ENCODE measurements at places on chromosomes 16 and 17. TPM values are rescaled to one million over a fixed set of nuclear protein-coding genes. Genes with fewer than 3 reads are reported as not detected.

DNA sequence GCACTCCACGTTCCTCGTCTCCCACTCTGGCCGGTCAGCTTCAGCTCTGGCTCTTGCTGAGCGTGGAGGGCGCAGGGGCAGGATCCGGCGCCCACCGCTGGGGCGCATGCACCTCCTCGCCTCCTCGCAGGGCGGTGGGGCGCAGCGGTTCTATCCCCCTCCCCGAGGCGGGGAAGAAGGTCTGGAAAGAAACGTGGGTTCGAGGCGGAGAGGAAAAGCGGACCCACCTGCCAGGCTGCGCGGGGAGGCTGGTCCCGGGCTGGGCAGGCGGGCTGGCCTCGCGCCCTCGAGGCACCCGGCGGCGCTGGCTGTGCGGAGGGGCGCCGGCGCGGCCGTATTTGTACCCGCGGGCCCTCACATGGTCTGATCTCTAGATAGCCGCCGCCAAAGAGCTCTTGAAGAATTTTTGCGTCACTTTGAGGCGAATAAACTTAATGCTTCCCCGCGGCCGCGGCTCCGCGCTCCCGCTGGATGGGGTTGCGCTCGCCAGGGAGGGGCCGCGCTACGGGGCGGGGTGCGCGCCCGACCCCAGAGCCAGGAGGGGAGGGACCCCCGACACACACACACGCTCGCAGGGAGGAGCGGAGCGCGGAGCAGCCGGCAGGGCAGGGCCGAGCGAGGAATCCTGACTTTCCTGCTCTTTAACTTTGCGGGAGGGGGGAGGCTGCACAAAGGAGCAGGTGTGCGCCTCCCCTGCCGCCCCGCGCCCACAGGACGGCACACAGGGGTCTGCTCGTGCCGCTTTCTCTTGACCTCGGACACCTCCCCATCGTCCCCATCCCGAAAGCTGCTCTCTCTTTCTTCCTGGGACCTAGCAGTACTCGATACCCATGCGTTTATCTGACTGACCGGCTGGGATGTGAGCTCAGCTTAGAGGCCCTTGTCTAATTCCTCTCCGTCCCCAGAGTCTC, at the start of gene SLC6A4:
SLC6A4 (minus strand) TSS at position 312 of the 911 bp plus-strand sequence. CDS start 13,739 bp downstream, outside the sequence.
- H3K27ac ChIP-seq: no peak within 1 kb of the TSS
- H3K36me3 ChIP-seq: no peaks in the 10 kb centered on the region
- H3K4me1 ChIP-seq: peaks cover 33% of the 10 kb centered on the region
- peak within 1 kb of the TSS; percentile 50 for H3K4me3 ChIP-seq
- no peak for DNase-seq

- H3K4me3 ChIP-seq: no peak overlapping the region
- no peaks in the 10 kb centered on the region for H3K4me1 ChIP-seq
- H3K27ac ChIP-seq: no peak overlapping the region
- no peak for DNase-seq
Measured at GRCh38 chr17:78568494-78569115, 8.6 kb downstream of the DNAH17 start.

DNA sequence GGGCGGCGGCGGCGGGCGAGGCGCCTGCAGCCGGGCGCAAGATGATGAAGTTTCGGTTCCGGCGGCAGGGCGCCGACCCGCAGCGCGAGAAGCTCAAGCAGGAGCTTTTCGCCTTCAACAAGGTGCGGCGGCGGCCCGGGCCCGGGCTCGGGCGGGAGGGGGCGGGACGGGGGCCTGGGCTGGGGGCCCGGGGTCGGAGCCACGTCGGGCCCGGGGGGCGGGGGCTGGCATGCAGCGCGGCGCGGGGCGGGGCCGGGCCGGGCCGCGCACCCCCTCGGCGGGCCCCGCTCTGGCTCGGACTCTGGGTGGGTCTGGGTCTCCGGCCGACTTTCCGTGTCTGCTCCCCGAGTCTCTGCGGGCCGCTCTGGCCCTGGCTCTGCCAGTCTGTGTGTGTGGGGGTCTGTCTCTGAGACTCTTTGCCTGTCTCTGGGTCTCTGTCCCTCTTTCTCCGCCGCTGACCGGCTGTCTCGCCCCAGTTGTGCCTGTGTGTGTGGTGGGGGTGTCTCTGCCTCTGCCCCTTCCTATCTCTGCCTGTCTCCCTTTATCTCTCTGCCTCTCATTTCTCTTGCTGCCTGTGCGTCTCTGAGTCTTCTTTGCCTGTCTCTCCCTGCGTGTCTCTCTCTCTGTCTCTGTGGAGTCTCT, 328 bp downstream of the LLGL1 start:
- H3K4me3 ChIP-seq: peak overlapping the region; percentile 74
- H3K27me3 ChIP-seq: no peaks in the 10 kb centered on the region
- peak overlapping the region; percentile 48 for H3K27ac ChIP-seq
- DNase-seq: peak; percentile 35

- H3K27ac ChIP-seq: no peak overlapping the region
- no peaks in the 10 kb centered on the region for H3K36me3 ChIP-seq
- H3K27me3 ChIP-seq: no peaks in the 10 kb centered on the region
- H3K4me1 ChIP-seq: no peaks in the 10 kb centered on the region
- no peak for DNase-seq
Measured at GRCh38 chr16:85486256-85486915, 126.7 kb upstream of the GSE1 start.

DNA sequence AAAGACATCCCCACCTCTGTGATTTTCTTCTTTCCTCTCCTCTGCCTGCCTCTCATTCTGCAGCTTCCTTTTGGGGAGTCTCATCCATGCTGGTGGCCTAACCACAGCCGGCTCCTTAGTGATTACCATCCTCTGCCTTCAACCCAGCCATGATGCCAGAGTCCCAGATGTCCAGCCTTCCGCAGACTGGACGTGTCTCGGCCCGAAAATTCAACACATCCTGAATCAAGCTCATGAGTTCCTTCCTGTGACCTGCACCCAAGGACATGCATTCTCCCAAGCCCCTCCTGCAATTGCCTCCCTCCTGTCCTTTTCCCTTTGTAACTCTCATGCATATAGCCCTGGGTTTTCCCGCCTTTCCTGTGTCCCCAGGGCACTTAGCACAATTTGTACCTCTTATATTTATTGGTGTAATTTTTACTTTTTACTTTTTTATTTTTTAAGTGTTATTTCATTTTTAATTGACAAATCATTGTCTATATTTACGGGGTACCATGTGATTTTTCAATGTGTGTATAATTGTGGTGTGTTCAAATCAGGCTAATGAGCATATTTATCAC, 1.2 kb upstream of the SLC13A5 start:
- no peak overlapping the region for H3K27ac ChIP-seq
- peaks cover 14% of the 10 kb centered on the region for H3K4me1 ChIP-seq
- H3K27me3 ChIP-seq: peaks cover 60% of the 10 kb centered on the region
- H3K36me3 ChIP-seq: no peaks in the 10 kb centered on the region

DNA sequence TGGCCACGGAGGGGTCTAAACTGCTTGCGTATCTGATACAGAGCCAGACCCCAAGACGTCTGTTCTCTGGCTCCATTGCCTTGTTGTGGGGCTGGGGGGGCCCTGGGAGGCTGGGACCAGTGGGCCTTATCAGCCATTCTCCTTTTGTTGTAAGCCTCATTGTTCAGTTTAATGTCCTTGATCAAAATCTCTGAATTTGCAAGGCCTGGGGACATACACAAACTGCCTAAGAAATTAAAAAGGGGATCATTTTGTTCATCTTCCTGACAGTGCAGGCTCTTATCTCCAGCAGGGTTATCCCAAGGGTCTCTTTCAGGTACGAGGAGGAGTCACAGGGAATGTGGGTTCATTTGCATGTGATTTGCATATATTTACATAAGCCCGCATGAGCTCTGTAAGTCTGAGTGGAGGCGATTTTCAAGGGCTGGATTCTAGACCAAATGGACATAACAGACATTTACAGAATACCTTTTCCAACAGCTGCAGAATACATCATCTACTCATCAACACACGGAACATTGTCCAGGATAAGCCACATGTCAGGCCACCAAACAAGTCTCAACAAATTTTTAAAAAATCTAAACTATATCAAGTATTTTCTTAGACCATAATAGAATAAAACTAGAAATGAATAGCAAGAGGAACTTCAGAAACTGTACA, 269.8 kb downstream of the RBFOX1 start:
- H3K4me1 ChIP-seq: no peaks in the 10 kb centered on the region
- no peaks in the 10 kb centered on the region for H3K27me3 ChIP-seq
- H3K27ac ChIP-seq: peak overlapping the region; percentile 59
- DNase-seq: no peak
- no peak overlapping the region for H3K4me3 ChIP-seq

- no peak overlapping the region for H3K4me3 ChIP-seq
- H3K36me3 ChIP-seq: no peaks in the 10 kb centered on the region
- H3K4me1 ChIP-seq: no peaks in the 10 kb centered on the region
Measured at GRCh38 chr17:79651266-79651665, 40.4 kb upstream of the RBFOX3 start.

DNA sequence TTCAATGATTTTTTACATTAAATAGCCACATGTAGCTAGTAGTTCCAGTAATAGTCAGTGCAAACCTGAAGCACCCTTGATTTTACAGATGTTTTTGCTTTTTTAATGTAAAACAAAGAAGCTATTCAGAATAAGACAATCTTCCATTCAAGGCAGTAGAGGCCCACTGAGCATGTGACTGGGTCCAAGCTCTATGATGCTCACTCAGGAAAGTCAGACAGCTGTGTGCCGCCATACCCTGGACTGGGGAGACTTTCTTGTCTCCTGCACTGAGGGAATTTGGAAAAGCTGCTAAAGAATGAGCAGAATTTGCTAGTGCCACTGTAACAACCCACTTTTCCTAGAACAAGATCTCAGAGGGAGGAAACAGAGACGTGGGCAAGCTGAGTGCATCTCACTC, 11.5 kb downstream of the CENPN start:
- H3K4me1 ChIP-seq: no peaks in the 10 kb centered on the region
- H3K36me3 ChIP-seq: no peaks in the 10 kb centered on the region

DNA sequence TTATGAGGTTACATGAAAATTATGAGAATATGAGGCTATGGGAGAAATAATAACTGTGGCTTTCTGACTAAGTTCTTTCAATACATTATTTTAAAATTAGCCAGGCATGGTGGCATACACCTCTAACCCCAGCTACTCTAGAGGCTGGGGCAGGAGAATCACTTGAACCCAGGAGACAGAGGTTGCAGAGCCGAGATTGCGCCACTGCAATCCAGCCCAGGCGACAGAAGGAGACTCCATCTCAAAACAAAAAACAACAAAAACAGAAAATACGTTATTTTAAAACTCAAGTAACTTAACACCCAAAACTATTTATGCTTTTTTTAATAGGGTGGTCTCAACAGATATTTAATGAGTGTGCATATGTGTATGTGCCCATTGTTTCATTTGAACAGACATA, 2.4 kb upstream of the RFFL start:
- no peak overlapping the region for H3K4me3 ChIP-seq
- H3K36me3 ChIP-seq: no peaks in the 10 kb centered on the region
- H3K27ac ChIP-seq: no peak overlapping the region
- H3K27me3 ChIP-seq: no peaks in the 10 kb centered on the region
- DNase-seq: no peak

GRCh38 chr17:79988185-79988971, 47.3 kb downstream of the TBC1D16 start:
- no peaks in the 10 kb centered on the region for H3K27me3 ChIP-seq
- H3K27ac ChIP-seq: no peak overlapping the region
- no peak for DNase-seq
- no peaks in the 10 kb centered on the region for H3K36me3 ChIP-seq
- peaks cover 36% of the 10 kb centered on the region for H3K4me1 ChIP-seq

GRCh38 chr17:46853896-46854444, 2.6 kb downstream of the WNT9B start:
- peaks cover 6% of the 10 kb centered on the region for H3K4me1 ChIP-seq
- no peak overlapping the region for H3K4me3 ChIP-seq
- DNase-seq: no peak
- H3K27ac ChIP-seq: no peak overlapping the region

DNA sequence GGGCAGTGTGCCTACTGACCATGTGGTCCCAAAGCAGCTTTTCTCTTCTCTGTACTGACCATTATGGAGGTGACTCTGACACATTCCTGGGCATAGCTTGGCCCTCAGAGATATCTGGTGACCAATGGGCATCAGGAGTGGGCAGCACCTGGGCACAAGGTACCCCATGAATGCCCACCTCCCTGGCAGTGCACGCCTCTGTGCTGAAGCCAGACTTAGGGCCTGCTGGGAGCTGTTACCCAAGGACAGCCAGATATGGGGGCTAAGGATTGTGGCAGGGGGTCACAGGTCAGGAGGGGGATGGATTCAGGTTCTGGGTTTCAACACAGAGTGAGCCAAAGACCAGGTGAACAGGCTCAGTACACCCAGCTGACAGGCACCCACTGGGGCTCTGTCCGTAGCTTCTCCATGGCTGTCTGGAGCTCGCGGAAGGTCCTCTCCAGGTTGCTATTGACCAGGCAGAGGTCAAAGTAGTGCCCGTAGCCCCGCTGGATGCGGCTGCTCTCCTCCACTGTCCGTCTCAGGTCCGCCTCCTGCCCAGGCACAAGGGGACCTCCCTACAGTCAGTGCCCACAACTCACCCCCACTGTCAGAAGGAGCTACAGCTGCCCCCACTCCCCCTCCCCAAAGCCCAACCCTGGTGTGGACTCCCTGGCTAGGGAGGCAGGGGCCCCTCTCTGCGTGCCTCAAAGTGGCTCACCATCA, 29.7 kb downstream of the MPP2 start:
- DNase-seq: no peak
- no peak overlapping the region for H3K27ac ChIP-seq
- no peak overlapping the region for H3K4me3 ChIP-seq
- peaks cover 32% of the 10 kb centered on the region for H3K36me3 ChIP-seq

GRCh38 chr17:41962768-41963434, 3.7 kb upstream of the CNP start:
- no peak overlapping the region for H3K4me3 ChIP-seq
- H3K36me3 ChIP-seq: no peaks in the 10 kb centered on the region
- DNase-seq: peak; percentile 78

GRCh38 chr16:79128706-79129105, 471.8 kb downstream of the MAF start:
- DNase-seq: no peak
- H3K4me3 ChIP-seq: no peak overlapping the region
- no peak overlapping the region for H3K27ac ChIP-seq
- H3K27me3 ChIP-seq: no peaks in the 10 kb centered on the region
- no peaks in the 10 kb centered on the region for H3K4me1 ChIP-seq

GRCh38 chr17:79075861-79076406, 1.3 kb downstream of the ENGASE start:
- H3K4me1 ChIP-seq: peaks cover 29% of the 10 kb centered on the region
- H3K36me3 ChIP-seq: no peaks in the 10 kb centered on the region
- DNase-seq: no peak
- H3K27me3 ChIP-seq: no peaks in the 10 kb centered on the region
- H3K4me3 ChIP-seq: peak overlapping the region; percentile 83

DNA sequence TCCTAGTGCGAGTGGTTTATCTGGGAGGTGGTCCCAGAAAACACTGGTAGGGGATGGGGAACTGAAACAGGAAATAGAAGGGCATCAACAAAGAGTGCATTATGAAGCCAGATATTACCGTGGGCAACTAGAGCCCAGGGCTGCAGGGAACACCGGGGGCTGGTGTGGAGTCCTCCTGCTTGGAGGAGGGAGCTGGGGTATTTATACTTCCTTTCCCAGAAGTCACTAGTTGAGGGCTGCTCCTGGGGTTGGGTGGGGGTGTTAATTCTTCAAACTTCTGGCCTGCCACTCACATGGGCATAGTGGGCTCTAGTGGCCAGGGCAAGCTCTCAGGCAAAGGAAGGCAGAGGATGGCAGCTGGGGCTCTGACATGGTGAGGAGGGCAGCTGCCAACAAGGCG, 14.7 kb downstream of the LAT start:
- no peaks in the 10 kb centered on the region for H3K4me1 ChIP-seq
- DNase-seq: no peak
- no peak overlapping the region for H3K27ac ChIP-seq
- no peak overlapping the region for H3K4me3 ChIP-seq
- no peaks in the 10 kb centered on the region for H3K27me3 ChIP-seq

CDC6 gene
- total RNA-seq: 0.78 TPM

SLC13A2 gene
- not detected for total RNA-seq

TIMP2 gene
- total RNA-seq: 99.6 TPM

SREBF1 gene
- total RNA-seq: 14.2 TPM

AGRP gene
- not detected for total RNA-seq

ATP2C2 gene
- not detected for total RNA-seq

Measured in heart right ventricle (tissue), 16 donors.